ENCODE measurements at places on chromosomes 2 and 18. TPM values are rescaled to one million over a fixed set of nuclear protein-coding genes. Genes with fewer than 3 reads are reported as not detected.
A peak's percentile ranks its signal among the peaks of the same experiment; 100 is the strongest.

REG3G gene
- not detected for total RNA-seq

LRRTM1 gene
- total RNA-seq: not detected

KCNE4 gene
- total RNA-seq: not detected

SLC25A12 gene
- total RNA-seq: 5.3 TPM

CXCR4 gene
- 1.00 TPM for total RNA-seq

INPP4A gene
- 26.3 TPM for total RNA-seq

DNA sequence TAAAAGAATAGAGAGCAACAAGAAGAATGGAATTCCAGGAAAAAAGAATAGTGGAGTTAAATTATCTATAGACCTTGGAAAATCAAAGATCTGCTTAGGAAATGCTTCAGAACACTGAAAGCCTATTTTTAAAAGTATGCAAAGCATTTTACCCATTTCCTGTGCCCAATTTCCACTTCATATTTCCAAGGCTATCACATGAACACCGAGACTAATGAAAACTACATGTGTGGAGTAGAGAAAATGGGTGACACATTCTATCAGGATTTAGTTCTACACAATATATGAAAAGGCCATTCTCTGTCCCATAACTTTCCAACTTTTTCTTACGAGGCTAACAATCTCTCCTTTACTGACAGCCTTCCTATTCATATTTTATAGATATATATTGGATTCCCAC, 279.4 kb downstream of the CCDC178 start:
- DNase-seq: no peak

DNA sequence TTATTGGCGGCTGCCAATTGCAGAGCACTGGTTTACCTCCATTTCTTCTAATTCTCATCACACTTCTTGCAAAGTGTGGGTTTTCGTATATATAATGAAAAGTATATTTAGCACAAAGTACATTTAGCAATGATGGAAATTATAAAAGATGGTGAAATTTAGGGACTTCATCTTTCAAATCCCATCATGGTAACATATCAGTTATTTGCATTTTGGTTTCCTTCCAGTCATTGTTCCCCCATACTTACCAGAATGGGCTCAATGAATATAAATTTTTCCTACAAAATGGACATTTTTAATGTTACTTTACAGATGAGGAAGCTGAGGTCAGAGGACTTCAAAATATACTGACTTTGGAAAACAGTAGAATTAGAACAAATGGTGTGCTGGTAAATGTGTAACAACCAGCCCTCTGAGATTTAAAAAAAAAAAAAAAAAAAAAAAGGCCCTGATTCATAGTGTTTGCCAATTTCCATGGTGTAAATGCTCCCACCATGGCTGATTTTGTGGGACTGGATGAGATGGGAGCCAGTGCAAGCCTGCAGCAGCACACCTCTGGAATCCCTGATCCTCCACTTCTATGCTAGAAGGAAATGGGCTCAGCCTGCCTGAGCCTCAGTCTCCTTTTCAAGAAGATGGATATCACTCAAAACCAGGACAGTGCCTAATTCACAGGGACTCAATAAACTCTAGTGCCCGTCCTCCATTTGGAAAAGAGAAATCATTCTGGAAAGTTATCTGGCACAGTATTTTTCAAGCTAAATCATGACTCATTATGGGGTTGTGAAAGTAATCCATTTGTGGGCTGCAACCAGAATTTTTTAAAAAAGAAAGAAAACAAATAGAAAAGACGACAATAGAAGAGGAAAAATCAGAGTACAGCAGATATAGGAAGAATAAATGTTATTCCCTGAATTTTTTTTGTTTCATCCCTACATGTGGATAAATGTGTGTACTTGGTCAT, 34.0 kb downstream of the LBH start:
- DNase-seq: no peak

- DNase-seq: no peak
Measured at GRCh38 chr2:222465746-222466145, 41.4 kb downstream of the SGPP2 start.

DNA sequence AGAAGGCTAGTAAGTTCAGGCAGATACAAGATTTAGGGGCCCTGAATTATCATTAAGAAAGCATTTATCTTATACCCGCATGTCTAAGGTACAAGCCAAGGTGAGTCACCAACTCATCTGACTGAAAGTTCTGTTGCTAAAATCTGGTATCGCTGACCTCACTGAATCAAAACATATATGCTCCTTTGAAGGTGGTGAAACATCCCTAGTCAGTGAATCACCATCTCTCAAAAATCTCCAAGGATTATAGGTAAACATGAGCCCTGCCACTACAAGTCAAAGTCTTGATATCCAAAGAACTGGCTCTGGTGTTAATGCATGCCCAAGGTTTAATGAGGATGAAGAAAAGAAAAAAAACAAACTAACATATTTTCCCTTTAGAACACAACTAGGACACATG, 43.5 kb downstream of the IRS1 start:
- DNase-seq: no peak

DNA sequence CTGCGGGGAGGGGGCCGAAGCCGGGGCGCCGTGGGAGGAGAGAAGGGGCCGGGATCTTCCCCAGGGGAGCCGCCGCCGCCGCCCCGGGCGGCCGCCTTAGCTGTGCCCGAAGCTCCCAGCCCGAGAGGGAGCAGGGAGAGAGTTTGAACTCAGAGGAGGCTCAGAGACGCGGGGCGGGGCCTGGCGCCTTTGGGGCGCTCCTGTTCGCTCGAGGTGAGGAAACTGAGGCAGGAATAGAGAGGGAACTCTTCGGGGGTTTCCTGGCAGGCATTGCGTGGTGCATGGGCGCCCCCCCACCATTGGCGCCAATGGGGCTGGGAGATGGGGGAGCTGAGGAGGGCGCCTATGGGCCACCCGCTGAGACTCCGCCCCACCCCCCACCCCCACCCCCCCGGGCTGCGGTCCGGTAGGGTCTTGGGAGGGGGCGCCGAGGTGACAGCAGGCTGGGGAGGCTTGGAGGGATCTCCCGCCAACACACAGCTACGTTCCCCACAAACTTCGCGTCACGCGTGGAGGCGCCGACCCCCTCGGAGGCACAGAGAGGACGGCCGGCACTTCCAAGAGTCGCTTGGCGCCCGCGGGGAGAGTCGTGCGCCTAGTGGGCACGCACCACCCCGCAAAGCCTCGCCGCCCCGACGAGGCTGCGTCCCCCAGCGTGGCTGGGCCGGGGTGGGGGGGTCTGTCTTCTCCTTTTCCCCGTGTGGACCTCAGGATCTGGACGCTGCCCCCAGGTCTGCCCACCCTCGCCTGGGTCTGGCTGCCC, 680 bp downstream of the CTDSP1 start:
- peak; percentile 76 for DNase-seq

DNA sequence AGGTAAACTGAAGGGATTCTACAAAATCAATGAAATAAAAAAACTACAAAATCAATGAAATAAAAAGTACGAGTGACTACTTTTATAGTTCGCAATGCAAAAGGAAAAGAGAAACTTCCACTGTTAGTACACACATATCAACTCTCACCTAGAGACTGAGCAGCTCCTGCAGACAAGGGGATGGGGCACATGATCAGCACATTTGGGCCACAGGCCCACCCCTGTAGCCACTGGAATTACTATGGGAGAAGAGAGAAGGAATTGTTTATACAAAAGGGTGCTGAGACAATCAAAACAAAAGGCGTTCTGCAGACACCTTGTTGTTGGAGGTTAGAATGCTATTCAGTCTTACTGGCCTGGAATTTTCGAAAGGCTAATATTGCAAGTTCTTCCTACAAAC, 34.7 kb upstream of the CD226 start:
- DNase-seq: no peak

GRCh38 chr18:63363951-63364350, 3.1 kb downstream of the KDSR start:
- no peak for DNase-seq

Measured in Caco-2 (cell line).